Stimulated activated CD8-positive, alpha-beta memory T cell treated with anti-CD3 and anti-CD28 coated beads, Interleukin-7, amount 100 ng/mL, for 1 hour (primary cell): ENCODE measurements at places on chromosomes 2 and 18.

DNA sequence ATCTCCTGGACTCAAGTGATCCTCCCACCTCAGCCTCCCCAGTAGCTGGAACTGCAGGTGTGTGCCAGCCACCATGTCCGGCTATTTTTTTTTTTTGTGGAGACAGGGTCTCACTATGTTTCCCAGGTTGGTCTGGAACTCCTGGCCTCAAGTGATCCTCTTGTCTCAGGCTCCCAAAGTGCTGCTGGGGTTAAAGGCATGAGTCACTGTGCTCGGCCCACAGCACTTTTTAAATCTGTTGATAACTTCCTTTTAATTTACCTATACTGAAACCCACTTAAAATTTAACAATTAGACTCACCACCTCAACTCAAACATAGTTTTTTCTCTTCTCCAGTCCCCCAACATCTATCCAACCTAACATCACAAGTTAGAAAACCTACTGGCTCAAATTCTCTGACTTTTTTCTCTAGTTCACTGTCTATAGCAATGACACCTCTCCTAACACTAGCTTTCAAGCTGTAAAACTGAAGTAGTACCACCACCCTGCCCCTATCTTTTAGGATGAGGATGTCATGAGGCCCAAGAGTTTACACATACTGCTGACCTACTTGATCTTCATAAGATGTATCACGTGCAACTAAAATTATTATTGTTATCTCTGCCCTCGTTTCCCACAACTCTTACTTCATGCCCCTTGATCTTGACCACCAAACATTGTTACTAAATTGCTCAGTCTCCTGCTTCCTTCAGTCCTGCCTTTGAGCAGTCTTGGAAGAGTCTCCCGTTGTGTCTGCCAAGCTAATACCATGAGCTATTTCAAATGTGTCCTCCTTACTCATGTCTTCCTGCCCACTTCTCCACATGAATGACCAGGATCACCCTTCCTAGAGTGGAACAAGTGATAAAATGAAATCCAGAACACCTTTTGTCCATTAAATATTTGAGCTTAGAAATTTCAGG is 142.3 kb upstream of the ZFP36L2 start:
- no peak for DNase-seq

DNA sequence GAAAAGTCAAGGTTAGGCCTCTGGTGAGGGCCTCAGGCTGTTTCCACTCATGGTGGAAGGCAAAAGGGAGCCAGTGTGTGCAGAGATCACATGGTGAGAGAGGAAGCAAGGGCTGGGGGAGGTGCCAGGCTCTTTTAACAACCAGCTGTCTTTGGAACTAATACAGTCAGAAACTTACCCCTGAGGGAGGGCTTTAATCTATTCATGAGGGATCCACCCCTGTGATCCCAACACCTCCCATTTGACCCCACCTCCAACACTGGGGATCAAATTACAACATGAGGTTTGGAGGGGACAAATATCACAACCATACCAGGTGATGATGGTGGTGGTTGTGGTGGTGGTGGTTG is 10.9 kb downstream of the POLI start:
- no peak for DNase-seq

DNA sequence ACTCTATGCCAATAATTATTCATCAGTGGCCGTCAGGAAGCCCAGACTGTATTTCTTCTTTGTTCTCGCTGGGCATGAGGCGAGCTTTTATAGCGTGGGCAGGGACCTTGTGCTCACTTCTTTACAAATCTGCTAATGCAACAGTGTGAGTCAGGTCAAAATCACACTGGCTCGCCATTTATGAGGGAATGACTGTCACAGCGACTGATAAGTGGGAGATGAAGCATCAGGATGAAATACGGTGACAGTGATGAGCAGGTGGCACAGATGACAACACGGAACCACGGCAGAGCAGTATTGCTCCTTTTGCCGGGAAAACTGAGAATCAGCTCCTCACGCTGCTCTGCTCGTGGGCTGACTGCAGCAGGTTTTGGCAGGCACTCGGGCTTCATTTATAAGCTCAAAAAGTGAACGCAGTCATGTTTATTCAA is 20.5 kb downstream of the TYMS start:
- DNase-seq, result no peak

GRCh38 chr2:103153580-103154284 is 391.9 kb downstream of the TMEM182 start:
- DNase-seq, result no peak

GRCh38 chr18:12059334-12060181 is 34.1 kb upstream of the ANKRD62 start:
- DNase-seq, result no peak

DNA sequence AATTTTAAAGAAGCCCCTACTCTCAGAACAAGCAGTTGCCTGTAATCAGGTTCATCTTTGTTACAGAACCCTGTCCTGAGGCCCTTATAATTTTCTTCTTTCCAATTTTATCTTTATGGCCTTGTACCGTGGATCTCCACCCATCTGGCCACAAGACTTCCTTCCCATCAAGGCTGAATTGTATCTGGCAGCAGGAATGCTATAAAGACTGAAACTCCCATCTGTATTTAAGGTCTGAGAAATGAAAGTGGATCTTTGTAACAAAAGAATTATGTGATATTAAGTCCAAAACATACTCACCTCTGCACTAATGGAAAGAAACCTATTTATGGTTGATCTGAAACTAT is 91.8 kb downstream of the METTL8 start:
- no peak for DNase-seq

- no peak for DNase-seq
These were observed 597.2 kb upstream of the ZEB2 start for GRCh38 chr2:145116834-145117725.

GRCh38 chr2:148046802-148047201 is 25.9 kb downstream of the MBD5 start:
- DNase-seq, result no peak

- no peak for DNase-seq
These were observed 5.3 kb downstream of the ITM2C start for GRCh38 chr2:230869914-230870543.

- no peak for DNase-seq
These were observed 12.6 kb downstream of the CLEC4F start for GRCh38 chr2:70807828-70808118.

GRCh38 chr2:172655091-172655837 is 80.4 kb upstream of the RAPGEF4 start:
- no peak for DNase-seq

GRCh38 chr2:100460904-100461530 is 9.3 kb upstream of the NMS start:
- DNase-seq, result no peak

DNA sequence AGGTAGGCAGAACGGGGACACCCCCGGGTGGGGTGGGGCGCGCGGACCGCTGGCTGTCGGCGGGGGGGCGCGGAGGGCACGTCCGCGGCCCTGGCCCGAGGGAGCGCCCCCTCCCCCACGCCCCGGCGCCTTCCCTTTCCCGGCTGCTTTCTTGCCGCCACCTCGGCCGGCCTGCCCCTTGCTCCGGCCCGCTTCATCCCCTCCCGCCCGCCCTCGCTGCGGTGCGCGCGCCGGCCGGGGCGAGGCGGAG is 443 bp downstream of the VAPA start:
- DNase-seq, result no peak

DNA sequence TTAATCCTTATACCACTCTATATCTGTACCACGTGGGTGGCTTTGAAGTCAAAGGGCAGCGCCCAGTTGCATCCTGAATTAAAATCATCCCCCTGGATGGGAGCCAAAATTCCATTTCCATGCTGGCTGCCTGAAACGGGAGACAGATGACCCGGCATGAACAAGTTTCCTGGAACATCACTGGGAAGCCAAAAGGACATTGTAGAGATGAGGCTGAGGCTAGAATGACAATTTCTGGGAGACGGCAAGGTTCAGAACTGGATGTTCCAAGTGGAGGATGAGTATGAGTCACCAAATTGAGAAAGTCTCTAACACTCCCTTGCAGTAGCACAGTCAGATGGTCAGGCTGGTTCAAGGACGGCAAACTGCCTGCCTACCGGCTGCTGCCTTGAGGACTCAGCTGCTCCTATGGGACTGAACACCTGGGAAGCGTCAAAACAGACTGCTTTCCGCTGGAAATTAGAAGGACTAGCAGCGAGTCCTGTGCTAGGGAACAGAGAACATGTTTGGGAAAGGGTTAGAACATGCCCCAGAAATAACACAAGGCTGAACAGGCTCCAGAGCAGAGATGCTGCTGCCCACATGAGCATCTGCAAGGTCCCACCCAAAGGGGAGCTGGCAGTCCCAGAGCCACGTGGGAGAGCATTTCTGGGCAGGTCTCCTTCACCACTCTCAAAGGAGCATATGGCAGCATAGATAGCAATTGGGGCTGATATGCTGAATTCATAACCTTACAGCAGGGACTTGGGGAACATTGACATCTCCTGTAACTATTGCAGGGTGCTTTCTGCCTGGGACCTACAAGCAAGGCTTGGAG is 32.0 kb downstream of the YPEL5 start:
- DNase-seq, result no peak

DNA sequence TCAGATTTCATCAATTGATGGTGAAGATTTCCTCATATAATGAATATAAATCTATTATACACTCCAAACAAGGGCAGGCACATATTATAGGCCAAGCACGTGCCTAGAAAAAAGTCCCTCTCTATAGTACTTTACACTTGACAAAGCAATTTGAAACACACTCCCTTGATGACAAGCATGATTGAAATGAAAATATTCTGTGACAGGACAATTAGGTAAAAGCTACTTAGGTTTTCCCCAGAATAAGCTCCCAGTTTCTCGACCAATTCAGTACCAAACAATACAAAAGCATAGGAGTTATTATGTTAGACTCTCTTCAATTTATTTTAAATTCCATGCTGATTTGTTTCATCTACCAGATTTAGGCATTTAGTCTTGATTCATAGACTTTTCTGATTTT is 47.7 kb downstream of the CCDC68 start:
- DNase-seq, result no peak

GRCh38 chr2:235545339-235546150 is 51.7 kb downstream of the AGAP1 start:
- no peak for DNase-seq

GRCh38 chr2:217717646-217718045 is 285.1 kb downstream of the TNS1 start:
- no peak for DNase-seq

- DNase-seq, result no peak
These were observed 42.6 kb upstream of the ROCK2 start for GRCh38 chr2:11387100-11387390.

DNA sequence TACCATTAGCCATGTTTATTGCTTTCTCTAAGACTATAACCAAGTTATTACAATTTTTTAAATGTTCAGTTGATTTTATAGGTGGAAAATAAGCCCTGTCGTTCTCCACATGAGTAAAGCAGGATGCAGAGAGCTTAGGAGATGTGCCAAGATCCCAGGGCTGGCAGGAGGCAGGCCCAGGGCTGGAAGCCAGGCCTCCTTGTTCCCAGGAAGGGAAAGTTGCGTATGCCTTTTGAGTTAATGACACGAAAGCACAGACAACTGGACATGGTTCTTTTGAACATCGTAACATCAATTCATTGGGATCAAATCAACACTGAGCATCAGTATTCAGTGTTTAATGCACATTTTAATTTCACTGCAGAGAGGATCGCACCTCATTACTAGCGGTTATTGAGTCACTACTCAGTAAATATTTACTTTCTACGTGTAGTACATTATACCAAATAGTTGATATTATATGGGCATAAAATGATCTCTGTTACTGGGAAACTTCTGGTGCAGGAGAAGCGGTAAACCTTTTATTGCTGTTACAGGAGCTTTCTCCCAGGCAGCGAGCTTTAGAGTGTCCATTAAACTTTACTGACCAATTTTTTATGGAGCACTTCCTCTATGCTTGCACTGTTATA is 60.0 kb downstream of the RNF144A start:
- no peak for DNase-seq

GRCh38 chr2:96733931-96734330 is 5.9 kb downstream of the LMAN2L start:
- no peak for DNase-seq

GRCh38 chr18:52337276-52337675 is 2.7 kb upstream of the DCC start:
- no peak for DNase-seq

DNA sequence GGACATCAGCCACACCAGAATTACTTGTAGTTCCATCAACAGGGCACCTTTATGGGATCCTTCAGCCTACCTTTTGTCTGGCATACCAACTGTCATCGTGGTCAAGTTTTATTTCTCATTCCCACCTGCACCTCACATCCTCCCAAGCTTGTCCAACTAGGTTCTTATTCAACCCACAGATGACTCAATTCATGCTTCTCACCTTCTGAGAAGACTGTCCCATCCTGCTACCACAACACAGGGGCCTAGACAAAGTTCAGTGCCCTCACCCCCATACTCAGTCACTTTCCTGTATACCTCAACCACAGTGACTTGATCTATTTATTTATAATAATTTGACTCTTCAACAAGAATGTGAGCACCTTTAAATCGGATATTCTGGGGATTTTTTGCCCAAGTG is 114.4 kb upstream of the ACVR1C start:
- no peak for DNase-seq

DNA sequence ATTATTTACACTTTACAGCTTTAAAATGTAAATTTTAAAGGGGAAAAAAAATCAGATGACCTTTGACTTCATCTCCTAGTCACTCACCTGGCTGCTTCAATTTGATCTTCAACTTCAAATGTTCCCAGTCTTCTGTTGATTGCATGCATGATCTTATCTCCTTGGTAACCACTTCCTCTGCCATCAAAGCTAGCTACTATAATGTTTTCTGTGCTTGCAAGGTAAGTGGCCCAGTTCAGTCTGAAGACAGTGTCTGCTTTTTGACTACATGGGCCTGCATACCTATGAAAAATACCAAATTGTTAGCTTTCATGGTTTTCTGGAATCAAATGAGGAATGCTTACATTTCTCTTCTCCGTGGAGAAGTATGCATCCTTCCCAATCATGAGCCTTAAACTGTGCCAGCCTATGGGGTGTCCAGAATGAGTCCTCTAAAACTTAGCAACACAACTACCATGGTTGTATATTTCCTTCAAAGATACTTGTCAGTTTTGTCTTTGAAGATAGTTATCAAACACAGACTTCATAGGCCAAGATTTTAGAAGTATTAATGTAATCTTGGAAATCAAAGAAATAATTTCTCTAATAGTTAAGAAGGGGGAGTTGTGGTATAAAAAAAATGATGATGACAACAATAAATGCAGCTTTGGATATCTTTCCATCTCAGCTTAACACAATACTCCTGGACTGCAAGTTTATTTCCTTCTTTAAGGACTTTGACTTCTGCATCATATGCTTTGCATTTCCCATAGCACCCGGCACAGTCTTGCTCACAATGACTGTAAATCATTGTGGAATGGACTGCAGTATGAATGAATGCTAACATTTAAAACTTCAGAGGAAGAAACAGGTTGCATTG is 62.1 kb downstream of the DPP4 start:
- no peak for DNase-seq
